ENCODE measurements at places on chromosomes 2 and 18.

DNA sequence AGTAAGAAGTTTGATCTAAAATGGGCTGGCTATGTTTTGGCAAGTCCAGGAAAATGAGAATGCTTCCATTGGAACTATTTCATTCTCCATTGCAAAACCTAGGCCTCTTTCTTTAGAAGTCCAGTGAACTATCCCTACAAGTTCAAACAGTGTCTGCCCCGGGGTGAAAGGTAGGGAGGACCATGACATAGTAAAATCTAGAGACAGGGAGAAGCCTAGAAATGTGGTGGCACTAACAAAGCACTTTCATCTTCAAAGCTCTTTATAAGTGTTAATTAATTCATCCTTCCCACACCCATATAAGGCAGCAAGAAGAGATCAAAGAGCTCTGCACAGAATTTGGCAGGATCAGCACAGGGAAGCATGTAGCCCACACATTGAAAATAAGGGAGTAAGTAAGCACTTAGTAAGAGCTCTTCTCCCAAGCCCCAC, 214.5 kb downstream of the IRS1 start:
- no peak for DNase-seq
- no peak overlapping the region for H3K27ac ChIP-seq
- H3K4me3 ChIP-seq = no peak overlapping the region
- no peaks in the 10 kb centered on the region for H3K36me3 ChIP-seq
- H3K4me1 ChIP-seq = no peaks in the 10 kb centered on the region

- DNase-seq = no peak
- H3K4me1 ChIP-seq = no peaks in the 10 kb centered on the region
- no peak overlapping the region for H3K27ac ChIP-seq
- no peaks in the 10 kb centered on the region for H3K36me3 ChIP-seq
- H3K27me3 ChIP-seq = no peaks in the 10 kb centered on the region
These were observed 123.2 kb downstream of the BIRC6 start for GRCh38 chr2:32479993-32480392.

DNA sequence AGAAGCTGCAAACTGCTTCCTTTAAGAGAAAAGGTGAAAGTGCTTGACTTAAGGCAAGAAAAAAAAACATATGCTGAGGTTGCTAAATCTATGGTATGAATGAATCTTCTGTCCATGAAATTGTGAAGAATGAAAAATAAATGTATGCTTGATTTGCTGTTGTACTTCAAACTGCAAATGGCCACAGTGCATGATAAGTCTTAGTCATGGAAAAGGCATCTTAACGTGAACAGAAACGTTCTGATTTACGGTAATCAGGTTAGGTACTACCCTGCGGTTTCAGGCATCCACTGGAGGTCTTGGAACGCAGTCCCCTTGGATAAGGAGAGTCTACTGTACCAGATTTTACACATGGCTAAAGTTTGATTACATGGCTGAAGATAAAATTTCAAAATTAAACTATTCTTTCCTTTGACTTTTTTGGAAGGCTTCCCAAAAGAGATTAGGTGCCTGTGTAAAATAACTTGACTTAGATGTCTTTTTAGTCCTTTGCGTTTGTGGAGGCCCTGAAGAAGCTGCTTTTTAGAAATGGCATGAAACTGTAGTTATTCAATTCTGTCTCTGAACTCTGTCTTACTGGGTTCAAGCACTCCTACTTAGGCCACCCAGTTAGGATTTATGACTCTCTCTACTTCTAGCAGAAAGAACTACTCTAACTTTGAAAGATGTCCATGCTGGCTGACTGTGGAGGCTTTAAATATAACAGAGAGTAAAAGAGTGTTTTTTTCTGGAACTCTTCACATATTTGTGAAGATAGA, 35.9 kb upstream of the SCN9A start:
- no peak overlapping the region for H3K4me3 ChIP-seq
- peaks cover 15% of the 10 kb centered on the region for H3K4me1 ChIP-seq
- no peaks in the 10 kb centered on the region for H3K27me3 ChIP-seq
- DNase-seq = no peak
- no peaks in the 10 kb centered on the region for H3K36me3 ChIP-seq

DNA sequence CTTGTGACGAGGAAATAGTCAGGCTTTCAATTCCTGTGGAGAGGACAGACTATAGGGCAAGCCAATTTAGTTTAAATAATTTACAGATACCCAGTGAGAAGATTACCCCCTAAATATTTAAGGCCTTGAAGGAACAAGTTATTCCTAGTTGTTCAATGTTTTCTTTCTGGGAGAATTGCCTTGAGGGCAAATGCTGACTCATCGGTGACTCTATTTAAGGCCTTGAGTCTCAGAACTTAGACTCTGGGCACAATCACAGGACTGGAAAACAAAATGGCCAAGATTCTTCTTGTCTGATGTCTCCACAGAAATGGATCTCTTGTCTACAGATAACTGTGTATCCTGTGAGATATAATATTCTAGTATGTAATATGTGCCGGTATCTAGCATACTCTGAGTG, 467.1 kb downstream of the SUCLG1 start:
- no peaks in the 10 kb centered on the region for H3K27me3 ChIP-seq
- DNase-seq = no peak
- no peak overlapping the region for H3K4me3 ChIP-seq
- no peaks in the 10 kb centered on the region for H3K36me3 ChIP-seq
- H3K4me1 ChIP-seq = no peaks in the 10 kb centered on the region
- H3K27ac ChIP-seq = no peak overlapping the region

GRCh38 chr18:32469691-32470459, 807 bp downstream of the GAREM1 start:
- no peaks in the 10 kb centered on the region for H3K4me1 ChIP-seq
- no peaks in the 10 kb centered on the region for H3K36me3 ChIP-seq
- peak overlapping the region; percentile 94 for H3K27ac ChIP-seq

- H3K4me1 ChIP-seq = peaks cover 21% of the 10 kb centered on the region
- H3K36me3 ChIP-seq = no peaks in the 10 kb centered on the region
- H3K27ac ChIP-seq = peak overlapping the region; percentile 81
- H3K4me3 ChIP-seq = no peak overlapping the region
- no peaks in the 10 kb centered on the region for H3K27me3 ChIP-seq
- peak; percentile 67 for DNase-seq
These were observed 355.6 kb downstream of the PAX3 start for GRCh38 chr2:221943076-221943810.

DNA sequence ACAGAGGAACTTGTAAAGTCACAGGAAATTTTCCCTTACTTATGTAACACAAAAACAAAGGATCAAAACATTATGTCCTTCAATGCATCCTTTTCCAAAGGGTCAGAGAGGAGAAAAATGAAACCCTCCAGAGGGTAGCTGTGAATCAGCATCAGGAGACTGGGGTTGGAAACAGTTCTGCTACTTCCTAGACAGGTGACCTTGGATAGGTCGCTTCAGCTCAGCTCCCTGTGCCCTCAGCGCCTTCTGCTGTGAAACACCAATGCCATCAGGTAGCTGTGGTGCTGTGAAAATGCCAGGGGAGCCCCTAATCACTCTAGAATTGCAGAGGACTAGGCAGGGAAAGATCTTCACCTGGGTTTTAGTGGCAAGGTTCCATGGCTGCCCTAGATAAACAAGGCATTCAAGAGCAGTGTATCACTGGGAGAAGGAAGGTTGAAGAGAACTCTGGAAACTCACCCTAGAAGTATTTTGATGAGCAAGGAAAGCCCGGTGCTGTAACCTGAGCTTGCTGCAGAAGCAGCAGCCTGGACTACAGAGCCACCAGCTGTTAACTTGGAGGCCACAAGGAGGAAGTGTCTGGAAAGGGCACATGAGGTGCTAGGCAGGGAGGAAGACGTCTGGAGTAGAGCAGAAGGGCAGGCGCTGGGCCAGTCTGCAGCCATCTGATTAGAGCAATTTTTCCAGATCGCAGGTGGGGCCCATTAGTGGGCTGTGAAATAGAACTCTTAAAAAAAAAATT, 100.7 kb upstream of the MCFD2 start:
- H3K4me1 ChIP-seq = peaks cover 48% of the 10 kb centered on the region
- no peak overlapping the region for H3K4me3 ChIP-seq
- H3K27me3 ChIP-seq = no peaks in the 10 kb centered on the region

DNA sequence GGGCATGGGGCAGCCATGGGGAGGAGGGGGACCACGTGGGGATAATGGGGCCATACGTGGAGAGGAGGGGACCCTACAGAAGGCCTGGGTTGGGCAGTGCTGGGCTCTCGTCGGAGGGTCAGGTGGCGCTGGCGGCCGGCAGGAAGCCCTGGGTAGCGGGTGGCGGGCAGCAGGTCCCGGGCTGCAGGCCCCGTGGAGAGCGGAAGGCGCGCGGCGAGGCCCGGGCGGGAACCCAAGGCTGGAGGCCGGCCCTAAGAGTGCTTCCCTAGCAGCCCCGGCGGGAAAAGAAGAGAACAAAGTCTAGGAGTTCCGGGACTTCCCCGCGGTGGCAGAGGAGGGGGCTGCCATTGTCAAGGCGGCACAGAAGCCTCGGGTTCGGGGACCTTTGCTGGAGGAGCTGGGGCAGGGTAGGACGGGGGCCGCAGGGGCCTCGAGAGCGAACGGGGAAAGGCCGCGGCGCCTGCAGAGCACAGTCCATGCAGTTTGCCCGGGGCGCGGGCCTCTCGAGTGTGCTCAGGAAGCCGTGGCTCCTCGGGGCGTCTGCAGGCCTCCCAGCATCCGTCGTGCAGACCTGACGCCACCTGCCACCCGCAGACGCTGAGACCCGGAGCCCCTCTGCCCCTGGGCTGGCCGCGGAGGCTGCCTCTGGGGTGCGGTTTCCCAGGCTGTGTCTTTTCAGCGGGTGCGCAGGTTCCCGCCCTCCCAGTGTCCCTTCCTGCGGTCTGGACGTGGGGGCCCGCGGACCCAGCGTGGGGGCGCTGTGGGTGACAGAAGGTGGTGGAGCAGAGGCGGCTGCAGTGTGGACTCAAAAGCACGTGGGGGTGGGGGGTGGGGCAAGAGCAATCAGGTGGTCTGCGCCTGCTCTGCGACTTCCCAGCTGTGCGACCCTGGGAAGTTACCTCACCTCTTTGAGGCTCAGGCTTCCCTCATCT, 19.4 kb upstream of the NCL start:
- DNase-seq = no peak
- peak overlapping the region; percentile 56 for H3K4me3 ChIP-seq
- H3K36me3 ChIP-seq = no peaks in the 10 kb centered on the region
- H3K4me1 ChIP-seq = no peaks in the 10 kb centered on the region

- no peaks in the 10 kb centered on the region for H3K36me3 ChIP-seq
- H3K4me1 ChIP-seq = peaks cover 7% of the 10 kb centered on the region
- no peak for DNase-seq
- H3K27ac ChIP-seq = no peak overlapping the region
These were observed 39.4 kb downstream of the TMEM18 start for GRCh38 chr2:637804-638203.

DNA sequence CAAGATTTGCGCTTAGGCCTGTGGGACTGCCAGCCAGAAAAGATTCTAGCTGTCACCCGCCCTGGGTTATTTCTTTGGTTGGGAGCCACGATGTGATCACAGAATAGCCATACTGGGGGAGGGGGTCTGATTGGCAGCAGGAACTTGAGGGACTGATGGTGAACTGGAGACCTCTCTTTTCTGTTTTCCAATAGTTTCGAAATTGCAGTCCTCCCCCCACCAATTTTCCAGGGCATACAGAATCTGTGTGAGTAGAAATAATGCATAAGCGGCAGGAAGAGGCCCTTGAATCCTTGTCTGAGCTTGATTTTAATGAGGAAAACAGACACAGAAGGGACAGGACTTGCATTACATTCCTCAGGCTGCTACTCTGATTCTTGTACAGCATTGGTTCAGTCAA, 2.2 kb upstream of the POLR2D start:
- no peak overlapping the region for H3K27ac ChIP-seq
- H3K4me1 ChIP-seq = peaks cover 11% of the 10 kb centered on the region
- peaks cover 12% of the 10 kb centered on the region for H3K36me3 ChIP-seq
- no peak for DNase-seq
- no peaks in the 10 kb centered on the region for H3K27me3 ChIP-seq

- DNase-seq = no peak
- H3K36me3 ChIP-seq = no peaks in the 10 kb centered on the region
- no peak overlapping the region for H3K4me3 ChIP-seq
- no peaks in the 10 kb centered on the region for H3K27me3 ChIP-seq
These were observed 43.7 kb downstream of the COA5 start for GRCh38 chr2:98564541-98565132.

DNA sequence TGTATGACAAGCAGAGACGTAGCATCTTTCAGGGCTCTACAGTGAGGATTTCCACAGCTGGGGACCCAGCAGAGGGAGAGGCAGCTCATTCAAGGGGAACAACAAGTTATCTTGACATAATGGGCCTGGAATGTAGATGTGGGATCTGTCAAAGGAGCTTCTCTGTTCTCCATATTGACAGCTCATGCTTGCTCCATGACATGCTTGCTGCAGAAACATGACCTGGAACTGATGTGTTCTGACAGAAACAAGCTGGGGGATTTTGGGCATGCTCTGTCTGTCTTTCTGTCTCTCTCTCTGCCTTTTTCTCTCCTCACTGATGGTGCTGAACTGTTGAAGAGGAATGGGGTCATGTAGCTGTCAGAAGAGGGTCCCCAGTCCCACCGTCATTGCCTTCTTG, 79.6 kb downstream of the MMADHC start:
- H3K27ac ChIP-seq = no peak overlapping the region
- no peaks in the 10 kb centered on the region for H3K27me3 ChIP-seq
- H3K36me3 ChIP-seq = no peaks in the 10 kb centered on the region
- no peaks in the 10 kb centered on the region for H3K4me1 ChIP-seq

- no peaks in the 10 kb centered on the region for H3K27me3 ChIP-seq
- H3K36me3 ChIP-seq = no peaks in the 10 kb centered on the region
- no peak overlapping the region for H3K27ac ChIP-seq
- H3K4me1 ChIP-seq = no peaks in the 10 kb centered on the region
These were observed 59.6 kb downstream of the ITGB6 start for GRCh38 chr2:160140471-160140870.

DNA sequence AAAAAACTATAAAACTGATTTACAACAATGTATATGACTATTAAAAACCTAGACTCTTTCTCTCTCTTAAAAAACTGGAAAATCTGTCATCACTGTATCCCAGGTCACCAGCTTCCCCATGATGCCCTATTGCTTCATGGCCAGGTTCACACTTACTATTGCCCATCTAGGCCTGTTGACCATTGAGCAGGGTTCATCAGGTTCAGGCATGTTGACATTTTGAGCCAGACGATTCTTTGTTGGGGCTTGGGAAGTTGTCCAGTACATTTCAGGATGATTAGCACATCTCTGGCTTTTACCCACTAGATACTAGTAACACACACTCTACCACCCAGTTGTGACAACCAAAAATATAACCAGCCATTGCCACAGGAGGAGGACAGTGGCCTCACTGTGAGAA, 26.9 kb upstream of the RAB27B start:
- H3K4me3 ChIP-seq = no peak overlapping the region
- no peak for DNase-seq
- no peaks in the 10 kb centered on the region for H3K36me3 ChIP-seq
- no peaks in the 10 kb centered on the region for H3K4me1 ChIP-seq
- no peaks in the 10 kb centered on the region for H3K27me3 ChIP-seq

DNA sequence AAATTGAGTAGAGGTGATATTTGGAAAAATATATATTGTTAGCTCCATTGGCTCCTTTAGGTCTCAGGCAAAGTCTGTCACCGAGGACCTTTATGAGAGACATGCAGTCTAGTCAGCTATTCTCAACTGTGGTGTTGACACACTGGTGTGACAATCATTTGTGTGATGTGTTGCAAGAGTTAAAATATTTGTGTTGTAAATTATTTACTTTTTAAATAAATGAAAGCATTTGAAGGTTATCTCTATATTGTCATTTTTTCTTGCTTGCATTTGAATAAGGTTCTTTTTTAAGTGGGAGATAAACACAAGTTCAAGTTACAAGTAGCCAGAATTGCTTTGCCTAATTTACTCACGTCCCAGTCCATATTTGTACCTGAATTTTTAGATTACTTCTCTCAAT, 4.3 kb downstream of the REL start:
- no peak for DNase-seq
- peaks cover 16% of the 10 kb centered on the region for H3K4me1 ChIP-seq
- H3K27me3 ChIP-seq = no peaks in the 10 kb centered on the region
- no peak overlapping the region for H3K4me3 ChIP-seq
- peak overlapping the region; percentile 30 for H3K27ac ChIP-seq

GRCh38 chr2:126385983-126386382, 270.0 kb upstream of the GYPC start:
- no peaks in the 10 kb centered on the region for H3K36me3 ChIP-seq
- no peaks in the 10 kb centered on the region for H3K27me3 ChIP-seq
- no peak for DNase-seq
